ENCODE measurements at places on chromosomes 11 and 22.

DNA sequence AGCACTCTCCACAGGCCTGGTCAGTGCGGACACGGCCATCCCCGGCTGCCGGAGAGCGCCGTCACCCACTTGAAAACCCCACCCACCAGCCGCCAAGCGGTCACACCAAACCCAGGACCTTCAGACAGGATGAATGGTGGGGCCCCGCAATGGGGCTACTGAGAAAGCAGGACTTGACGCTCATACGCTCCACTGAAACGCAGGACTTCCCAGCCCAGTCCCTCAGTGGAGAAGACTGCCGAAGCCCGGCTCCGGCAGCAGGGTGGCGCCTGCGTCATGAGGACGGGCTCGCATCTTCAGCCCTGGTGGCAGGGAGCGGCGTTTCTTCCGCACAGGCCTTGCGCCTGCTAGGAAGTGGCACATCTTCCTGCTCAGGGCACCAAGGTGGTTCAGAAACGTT is 15.3 kb upstream of the PHLDA2 start:
- DNase-seq, result no peak

- peak; percentile 95 for DNase-seq
These were observed 8.2 kb downstream of the VPS37C start for GRCh38 chr11:61152816-61153592.

DNA sequence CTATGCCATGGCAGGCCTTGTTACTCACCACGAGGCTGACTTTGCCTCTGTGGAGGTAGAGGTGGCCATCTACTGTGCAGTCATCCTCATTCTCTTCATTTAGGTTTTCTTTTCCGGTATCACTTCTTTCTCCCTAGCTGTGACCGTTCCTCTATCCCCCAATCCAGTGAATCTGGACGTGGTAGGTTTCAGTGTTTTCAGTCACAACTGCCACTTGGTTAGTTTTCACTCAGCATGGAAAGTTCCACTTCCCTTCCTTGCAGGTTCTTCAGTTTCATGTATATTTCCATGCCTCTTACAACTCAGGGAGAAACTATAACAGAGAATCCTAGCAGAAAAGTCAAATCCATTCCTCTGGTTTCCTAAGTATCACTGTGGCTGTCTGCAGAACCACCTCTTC is 1.9 kb downstream of the HPS4 start:
- DNase-seq, result no peak

- DNase-seq, result no peak
These were observed 128.7 kb downstream of the TRIM44 start for GRCh38 chr11:35791088-35791958.

DNA sequence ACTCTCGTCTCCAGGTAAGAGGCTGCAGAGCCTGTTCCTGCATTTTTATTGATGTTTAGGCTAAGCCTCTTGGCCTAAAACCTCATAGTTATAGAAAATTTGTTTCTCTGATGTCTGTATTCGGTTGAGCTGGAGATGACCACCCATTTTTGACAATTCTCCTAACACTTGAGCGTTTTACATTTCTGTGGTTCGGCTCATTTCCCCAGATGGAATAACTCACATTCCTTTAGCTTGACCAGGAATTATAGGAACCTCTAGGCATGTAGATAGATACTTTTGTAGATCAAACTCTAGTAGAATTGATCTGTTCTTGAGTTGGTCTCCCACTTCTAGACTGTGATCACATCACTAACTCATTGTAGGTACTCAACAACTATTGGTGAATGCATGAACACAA is 172.6 kb upstream of the CADM1 start:
- peak; percentile 69 for DNase-seq

DNA sequence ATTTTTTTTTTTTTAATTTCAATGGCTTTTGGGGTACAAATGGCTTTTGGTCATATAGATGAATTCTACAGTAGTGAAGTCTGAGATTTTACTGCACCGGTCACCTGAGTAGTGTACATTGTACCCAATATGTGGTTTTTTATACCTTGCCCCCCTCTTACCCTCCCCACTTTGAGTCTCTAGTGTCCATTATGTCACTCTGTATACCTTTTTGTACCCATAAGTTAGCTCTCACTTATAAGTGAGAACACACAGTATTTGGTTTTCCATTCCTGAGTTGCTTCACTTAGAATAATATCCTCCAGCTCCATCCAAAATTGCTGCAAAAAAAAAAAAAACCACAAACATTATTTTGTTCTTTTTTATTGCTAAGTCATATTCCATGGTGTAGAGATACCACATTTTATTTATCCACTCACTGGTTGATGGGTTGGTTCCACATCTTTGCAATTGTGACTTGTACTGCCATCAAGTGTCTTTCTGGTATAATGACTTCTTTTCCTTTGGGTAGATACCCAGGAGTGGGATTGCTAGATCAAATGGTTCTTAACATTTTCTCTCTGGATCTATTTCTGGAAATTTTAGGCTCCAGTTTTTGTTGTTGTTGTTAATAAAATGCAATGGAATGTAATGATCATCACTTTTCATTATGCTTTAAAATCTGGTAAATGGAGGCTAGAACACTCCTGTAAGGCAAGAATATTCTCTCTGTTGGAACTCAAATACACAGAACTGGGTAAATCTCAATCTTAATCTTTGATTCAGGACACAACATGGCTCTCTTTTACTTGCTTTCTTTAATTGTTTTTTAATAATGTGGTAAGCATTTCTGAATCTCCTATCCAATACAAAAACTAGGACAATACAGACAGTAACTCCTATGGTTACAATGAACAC is 10.3 kb downstream of the NEAT1 start:
- peak; percentile 51 for DNase-seq

DNA sequence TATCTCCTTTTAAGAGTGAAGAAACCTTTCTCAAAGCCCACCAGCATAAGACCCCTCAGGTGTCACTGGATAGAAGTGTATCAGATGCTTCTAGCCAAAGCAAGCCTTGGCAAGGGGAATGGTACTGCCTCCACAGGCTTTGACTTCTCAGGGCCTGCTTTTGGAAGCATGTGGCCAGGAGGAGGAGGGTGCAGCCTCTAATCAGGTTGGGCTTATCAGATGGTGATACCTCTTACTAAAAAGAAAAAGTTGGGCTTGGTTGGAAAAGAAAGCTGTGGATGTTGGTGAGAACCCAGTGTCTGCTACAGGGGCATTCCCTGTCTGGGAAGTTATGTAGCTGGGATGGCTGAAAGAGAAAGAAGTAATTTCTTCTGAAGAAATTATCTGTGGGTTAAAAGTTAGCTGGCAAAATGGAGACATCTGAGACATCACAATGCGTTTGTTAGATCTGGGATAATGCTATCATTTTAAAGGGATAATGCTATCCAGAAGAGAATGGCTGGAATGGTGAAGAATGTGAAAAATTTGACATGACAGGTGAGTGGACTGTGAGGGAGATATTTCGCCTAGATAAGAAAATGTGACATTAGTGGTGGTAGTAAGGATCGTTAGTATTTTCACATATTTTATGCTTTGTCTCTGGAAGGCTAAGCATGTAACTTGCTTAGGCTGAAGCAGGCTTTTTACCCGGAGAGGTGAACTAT is 7.2 kb downstream of the APLP2 start:
- DNase-seq, result no peak

DNA sequence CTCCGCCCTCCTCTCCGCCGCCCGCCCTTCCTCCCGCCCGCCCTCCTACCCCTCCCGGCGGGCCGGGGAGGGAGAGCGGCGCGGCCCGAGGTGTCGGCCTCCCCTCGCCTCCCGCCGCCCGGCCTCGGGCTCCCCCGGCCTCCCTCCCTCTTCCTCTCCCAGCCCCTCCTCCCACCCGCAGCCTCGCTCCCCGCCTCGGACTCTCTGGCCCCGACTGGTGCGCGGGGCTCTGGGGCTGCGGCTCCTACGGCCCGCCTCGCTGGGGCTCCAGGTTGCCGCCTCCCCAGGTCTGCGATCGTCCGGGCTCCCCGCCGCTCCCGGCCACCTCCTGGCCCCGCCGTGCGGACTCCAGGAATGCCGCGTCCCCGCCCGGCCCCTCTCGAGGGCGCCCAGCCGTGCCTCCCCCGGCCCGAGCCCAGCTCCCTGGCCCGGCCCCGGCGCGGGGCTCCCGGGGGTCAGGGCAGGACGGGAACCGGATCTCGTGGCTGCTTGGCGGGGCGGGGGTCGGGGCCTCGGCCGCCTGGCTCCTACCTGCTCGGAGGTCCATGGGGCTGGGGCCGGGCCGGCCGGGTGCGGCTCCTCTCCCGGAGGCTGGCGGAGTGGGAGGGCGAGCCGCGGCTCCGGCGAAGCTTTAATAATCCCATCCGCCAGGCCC is at the start of gene CLCF1:
CLCF1 (minus strand) TSS at position 606 of the 655 bp plus-strand sequence; CDS start at position 547, 59 bp downstream.
- DNase-seq, result no peak

DNA sequence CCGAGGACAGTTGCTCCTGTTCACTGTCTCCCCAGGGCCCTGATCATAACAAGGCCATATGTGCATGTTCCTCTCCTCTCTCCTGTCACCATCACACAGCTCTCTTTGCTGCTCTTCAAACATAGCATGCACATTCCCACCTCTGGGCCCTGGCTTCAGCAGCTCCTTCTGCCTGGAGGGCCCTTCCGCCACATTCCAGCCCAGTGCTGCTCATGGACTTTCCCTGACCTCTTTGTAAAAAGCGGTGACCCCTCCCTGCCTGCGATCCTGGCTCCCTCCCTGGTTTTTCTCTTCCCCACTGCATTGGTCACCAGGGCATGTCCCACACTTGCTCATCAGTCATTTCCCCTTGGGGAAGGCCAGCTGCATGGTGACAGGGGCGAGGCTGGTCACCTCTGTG is 98.2 kb downstream of the MYO18B start:
- DNase-seq, result no peak

DNA sequence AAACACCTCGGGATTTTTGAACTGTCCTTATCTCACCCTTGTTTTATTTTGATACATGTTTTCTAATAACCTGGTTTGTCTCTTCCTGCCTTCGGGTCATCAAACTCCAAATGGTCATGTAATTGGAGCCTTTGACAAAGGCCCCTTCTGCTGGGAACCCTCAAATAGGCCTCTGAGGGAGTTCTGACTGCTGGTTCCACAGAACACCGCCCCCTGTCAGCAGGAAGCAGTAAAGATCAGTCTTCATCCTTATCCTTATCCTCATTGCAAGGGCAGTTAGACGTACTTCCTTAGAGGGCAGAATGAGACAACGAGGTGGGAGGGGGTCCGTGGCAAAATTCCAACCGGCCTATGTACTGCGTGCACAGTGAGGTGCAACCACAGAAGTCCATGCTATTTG is 12.1 kb downstream of the TRIM51 start:
- no peak for DNase-seq

- no peak for DNase-seq
These were observed 137.1 kb downstream of the KIRREL3 start for GRCh38 chr11:126863294-126863997.

- DNase-seq, result no peak
These were observed 84.0 kb upstream of the FGF3 start for GRCh38 chr11:69903211-69903610.

GRCh38 chr11:134385774-134386565 is 26.1 kb downstream of the B3GAT1 start:
- no peak for DNase-seq

DNA sequence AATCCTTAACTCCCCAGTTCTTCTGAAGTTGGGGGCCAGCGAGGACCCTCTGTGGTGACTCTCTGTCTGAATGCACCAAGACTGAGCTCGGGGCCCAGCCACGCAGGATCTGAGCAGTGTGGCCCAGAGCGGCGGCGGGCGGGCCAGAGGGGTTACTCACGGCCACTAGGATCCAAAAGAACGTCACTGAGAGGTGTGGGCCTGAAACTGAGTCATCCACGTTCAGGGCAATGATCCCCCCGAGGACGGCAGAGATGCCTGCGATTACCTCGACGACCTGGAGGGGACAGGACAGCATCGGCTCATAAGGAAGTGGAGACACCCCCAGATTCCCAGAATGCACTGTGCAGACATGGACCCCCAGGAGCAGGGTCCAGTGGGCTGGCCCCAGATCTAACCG is 11.2 kb downstream of the MLC1 start:
- DNase-seq, result no peak

- DNase-seq, result no peak
These were observed 1394.0 kb downstream of the BRD1 start for GRCh38 chr22:48433647-48434046.

DNA sequence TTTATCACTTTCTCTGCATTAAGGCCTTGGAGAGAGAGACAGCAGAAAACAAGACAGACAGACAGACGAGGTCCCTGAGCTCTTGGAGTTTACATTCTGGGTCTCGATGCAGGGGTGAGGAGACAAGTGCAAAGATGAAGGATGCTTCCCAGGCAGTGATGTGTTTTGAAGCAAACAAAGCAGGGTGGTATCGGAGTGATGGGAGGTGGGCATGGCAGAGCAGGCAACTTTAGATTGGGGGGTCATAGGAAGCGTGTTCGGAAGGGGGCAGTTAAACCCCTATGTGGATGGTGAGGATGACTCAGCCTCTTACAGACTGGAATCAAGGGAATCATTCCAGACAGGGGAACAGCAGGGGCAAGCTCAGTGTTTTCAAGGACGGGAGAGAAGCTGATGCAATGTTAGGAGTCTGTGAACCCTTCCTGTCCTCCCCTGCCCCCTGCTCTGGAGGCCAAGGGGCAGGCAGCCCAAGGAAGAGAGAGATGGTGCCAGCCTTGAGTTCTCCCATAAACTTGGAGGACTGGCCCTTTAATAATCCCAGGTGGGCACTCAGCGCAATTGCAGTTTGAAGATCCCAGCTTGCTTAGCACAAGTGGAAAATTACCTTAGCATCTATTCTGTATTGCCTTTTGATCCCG is 180.2 kb downstream of the CHST1 start:
- DNase-seq, result no peak

GRCh38 chr11:79982185-79982584 is 541.4 kb upstream of the TENM4 start:
- no peak for DNase-seq

GRCh38 chr11:72023335-72023734 is 24.6 kb downstream of the IL18BP start:
- DNase-seq, result no peak

DNA sequence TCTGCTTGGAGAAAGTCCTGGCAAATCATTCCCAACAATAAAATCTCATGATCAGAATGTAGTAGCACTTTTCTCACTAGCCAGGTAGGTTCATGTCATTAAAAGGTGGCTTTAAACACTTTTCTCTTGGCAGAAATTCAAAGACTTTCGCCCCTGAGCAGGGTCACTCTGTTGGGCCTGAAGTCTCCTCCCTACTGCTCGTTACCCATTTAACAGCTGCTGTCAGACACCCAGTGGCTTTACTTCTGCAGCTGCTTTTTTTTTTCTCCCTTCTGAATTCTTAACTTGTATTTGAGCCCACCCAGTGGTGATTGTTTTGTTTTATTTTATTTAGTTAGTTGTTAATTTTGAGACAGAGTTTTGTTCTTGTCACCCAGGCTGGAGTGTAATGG is 25.0 kb downstream of the ARHGAP8 start:
- DNase-seq, result peak; percentile 43

DNA sequence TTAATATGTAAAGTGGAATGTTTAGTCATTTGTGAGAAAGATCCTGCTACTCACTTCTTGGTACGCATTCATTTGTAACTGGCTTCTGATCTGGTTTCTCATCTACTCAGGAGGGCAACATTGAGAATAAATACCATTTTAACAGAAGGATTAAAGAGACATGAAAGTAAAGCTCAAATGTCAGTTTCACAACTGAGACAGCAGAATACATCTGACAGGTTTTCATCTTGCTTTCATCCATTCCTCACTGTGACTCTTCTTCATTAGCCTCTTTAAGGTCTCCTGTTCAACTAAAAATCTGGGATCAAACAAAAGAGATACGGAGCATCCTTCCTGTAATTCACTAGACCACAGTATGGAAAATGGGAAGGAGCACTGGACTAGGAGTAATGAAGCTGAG is 31.4 kb upstream of the CCDC89 start:
- DNase-seq, result no peak

All from renal cortical epithelial cell (primary cell).